Small intestine (tissue), 16 donors: ENCODE measurements at places on chromosomes 3 and 15. TPM values are rescaled to one million over a fixed set of nuclear protein-coding genes. Genes with fewer than 3 reads are reported as not detected.

- DNase-seq, result no peak
Observed at GRCh38 chr3:136249091-136249490, 1.0 kb upstream of the PCCB start.

GRCh38 chr3:108297647-108298046, 1.3 kb downstream of the HHLA2 start:
- peak; percentile 84 for DNase-seq

Gene ANKRD63
- polyA plus RNA-seq, result not detected

DNA sequence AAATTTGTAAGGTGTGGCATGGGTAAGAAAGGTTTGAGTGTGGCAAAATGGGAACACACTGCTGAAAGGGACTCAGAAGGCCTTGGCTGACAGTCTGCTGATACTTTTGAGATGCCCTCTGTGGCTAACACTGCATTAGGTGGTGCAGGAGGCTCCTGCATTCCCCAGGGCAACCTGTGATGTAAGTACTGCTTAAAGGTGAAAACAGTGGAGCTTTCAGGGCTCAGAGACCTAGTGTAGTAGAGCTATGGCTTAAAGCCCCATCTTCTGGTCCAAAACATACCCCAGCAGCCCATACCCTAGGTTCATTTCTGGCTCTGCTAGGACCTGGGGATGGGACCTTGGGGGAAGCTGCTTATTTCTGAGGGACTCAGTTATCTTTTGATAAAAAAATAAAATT, 374.1 kb downstream of the ERC2 start:
- DNase-seq, result no peak

Gene STRC
- 3.7 TPM for polyA plus RNA-seq

DNA sequence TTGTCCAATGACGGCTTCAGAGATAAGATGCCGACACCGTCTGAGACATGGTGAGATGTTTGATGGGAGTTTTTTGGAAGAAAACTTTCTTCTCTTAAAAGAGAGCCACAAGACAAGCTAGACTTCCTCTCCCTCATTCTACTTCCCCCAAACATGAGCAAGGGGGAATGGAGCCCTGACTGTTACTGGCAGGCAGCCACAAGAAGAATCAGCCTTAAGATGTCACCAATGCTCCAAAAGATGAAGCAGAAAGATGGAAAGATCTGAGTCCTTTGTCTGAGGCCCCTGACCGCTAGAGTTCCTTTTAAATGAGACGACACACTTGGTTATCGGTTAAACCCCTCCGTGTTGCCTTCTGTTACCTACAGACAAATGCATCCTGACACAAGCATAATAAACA, 108.7 kb downstream of the ST8SIA2 start:
- DNase-seq, result no peak

Gene GOLGA6L9
- polyA plus RNA-seq, result 8.1 TPM

DNA sequence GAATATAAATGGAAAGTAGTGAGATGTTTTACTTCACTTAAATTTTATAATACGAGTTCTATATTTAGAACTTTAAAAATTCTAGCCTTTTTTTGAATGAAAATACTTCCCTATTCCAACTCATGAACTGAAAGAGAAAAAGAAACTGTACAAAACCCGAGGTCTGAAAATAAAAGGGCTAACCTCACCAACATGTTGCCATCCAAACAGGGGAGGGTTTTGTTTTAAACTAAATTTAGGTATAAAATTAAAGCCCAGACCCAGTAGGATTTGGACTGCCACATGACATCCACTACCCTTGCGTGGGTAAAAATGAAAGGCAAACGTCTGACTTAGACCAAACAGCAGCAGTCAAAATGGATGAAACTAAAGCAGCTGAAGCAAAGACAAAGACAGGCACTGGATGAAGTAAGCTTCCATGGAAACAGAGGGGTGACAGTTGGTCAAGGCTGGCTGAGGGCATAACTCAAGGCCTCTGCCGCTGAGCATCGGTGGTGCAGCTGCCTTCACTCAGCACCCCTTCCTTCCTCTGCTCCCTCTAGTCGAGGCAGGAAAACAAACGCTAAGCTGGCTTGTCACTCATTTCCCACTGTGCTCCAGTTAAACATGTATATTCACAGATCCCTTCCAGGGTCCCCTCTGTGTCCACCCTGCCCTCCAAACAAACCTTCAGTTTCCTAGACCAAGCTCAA, 58.1 kb downstream of the TM4SF4 start:
- no peak for DNase-seq
